ENCODE measurements at places on chromosomes 16 and 17.

DNA sequence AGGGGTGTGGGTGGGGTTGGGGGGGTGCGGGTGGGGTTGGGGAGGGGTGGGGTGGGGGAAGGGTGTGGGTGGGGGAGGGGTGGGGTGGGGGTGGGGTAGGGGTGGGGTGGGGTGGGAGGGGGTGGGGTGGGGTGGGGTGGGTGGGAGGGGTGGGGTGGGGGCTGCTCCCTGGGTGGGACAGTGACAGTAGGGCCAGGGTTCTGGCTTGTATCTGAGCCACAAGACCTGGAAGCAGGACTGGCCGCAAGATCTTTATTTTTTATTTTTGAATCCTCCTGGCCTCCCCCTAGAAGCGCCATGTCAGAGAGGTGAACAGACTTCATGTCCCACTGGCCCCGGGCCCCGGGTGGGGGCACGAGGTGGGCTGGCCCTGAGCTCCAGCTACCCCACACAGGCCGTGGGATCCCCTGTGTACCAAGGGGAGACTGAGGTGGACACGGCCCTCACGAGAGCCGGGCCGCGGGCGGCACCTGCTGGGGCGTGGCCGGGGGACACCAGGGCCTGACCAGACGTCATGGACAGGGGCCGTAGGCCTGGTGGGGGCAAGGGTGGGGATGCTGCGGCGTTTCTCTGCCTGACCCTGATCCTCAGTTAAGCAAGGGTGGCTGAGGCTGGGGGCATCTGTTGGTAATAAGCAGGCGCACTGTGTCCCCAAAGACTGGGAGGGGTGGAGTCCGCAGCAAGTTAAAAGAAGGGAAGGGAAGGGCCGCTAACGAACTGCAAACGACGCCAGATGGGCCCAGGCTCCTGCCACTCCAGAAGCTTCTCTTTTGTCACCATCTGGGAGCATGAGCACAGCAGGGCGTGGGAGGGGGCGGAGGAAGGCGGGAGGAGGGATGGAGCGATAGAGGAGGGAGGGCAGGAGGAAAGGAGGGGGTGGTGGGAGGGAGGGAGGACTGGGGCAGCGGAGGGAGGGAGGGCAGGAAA, 22.3 kb upstream of the PABPN1L start:
- no peak for DNase-seq

DNA sequence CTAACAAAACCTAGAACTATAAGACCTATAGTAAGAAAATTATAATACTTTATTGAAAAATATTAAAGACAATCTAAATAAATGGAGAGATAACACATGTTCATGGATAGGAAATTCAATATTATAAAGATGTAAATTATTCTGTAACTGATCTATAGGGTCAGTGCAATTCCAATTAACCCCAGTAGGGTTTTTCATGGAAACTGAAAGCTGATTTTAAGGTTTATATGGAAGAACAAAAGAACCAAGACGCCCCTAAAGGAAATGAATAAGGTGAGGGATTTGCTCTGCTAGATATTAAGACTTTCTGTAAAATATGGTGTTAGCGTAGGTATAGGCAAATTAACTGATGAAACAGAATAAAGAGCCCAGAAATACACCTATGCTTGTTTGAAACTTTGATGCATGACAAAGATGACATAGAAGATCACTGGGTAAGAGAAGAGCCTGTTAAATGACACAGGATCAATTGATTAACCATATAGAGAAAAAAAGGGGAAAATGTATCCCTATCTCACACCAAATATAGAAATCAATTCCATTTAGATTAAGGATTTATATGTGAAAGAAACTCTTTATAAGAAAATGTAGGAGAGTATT, 3.0 kb downstream of the ICAM2 start:
- no peak for DNase-seq

DNA sequence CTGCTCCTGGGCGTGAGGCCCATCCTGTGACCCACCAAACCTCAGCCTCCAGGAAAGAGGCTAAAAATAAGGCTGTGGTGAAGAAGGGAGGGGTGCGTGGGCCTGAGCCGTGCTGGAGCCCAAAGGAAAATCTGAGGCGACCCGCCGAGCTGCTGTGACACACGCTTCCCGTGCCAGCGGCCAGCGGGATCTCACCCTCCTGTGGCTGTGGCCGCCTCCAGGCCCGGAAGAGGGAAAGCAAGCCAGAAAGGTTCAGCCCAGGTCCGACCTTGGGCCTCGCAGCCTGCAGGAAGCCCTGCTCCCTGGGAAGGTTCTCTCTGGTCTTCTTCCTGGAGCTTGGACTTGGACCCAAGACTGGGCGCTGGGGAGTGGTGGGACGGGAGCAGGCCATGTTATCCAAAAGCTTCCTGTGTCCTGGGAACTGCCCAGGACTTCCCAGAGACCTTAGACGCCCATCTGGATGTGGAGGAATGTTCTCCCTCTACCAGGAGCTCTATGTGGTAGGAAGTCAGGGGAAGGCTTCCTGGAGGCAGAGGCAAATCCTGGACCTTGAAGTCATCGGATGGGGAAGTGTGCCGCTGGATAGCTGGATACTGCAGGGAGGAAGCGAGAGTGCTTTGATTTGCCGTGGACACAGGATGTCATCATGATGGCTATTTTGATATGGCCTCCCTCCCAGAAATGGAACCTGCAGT, 11.4 kb downstream of the SPNS2 start:
- DNase-seq: no peak

- DNase-seq: no peak
Observed at GRCh38 chr17:64773836-64774761, 112.0 kb upstream of the SMURF2 start.

GRCh38 chr17:75049706-75050105, 2.7 kb downstream of the KCTD2 start:
- DNase-seq: no peak

- peak; percentile 9 for DNase-seq
Observed at GRCh38 chr17:28937044-28937729, 14.1 kb downstream of the PHF12 start.

GRCh38 chr17:21285164-21286065, 904 bp downstream of the MAP2K3 start:
- no peak for DNase-seq

DNA sequence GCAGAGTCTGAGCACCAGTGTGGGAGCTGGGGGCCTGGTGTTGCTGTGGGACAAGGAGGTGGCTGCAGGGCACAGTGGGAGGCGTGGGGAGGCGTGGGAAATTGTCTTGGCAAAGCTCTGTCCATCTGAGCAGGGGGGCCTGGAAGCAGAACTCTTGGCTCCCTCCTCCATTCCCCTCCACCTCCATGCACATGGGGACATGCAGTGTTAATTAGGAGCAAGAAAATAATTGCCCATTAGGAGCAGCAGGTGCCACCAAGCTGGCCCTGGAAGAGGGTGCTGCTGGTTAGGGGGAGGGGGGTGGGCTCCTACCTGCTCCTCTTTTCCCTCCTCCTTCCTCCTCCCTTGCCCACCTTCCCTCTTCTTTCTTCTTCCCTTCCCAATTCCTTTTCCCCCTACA, 4.5 kb downstream of the TTYH2 start:
- DNase-seq: no peak

DNA sequence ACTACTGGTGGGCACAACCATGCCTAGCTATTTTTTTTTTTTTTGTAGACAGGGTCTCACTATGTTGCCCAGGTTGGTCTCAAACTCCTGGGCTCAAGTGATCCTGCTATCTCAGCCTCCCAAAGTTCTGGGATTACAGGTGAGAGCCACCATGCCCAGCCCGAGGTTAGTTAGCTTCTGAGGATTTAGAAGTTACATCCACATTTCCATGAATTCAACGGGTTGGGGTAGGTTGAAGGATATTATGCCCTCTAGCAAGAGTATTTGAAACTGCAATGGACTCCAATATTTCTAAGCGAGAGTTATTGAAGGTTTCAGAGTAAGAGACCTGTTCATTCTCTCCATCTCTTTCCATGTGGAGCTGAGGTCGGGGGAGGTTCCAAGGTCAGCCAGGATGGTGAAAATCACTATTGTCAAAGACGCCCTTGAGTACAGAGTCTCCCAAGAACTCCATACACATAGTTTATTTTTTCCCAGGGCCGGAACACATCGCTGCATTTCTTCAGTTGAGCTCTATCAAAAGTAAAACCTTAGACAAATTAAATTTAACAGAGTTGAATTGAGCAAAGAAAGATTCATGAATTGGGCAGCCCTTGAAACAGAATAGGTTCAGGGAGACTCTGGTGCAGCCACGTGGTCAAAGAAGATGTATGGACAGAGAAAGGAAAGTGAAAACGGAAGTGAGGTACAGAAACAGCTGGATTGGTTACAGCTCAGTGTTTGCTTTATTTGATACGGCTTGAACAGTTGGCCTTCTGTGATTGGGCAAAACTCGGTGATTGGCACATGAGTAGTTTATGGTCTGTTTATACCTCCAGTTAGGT, 19.0 kb upstream of the ITPRIPL2 start:
- DNase-seq: no peak

GRCh38 chr16:57529391-57530103, 6.8 kb downstream of the CCDC102A start:
- DNase-seq: no peak

DNA sequence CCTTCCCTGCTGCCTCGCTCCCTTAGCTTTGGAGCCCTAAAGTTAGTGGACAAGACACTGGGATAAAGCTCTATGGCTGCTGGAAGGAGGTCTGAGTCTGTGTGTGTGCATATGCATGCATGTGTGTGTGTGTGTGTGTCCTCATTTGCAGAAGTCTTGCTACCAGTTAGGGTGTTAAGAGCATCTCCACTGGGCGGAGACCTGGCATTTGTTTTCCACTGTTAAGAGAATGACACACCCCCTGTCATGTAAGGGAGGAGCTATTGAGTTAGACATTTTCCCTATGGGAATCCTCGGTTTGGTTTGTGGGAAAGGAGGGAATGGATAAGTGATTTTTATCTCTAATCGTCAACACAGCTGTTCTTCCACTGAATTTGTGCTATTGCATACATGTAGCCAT, 24.8 kb upstream of the ARHGAP23 start:
- DNase-seq: no peak

- DNase-seq: no peak
Observed at GRCh38 chr16:24396350-24397271, 140.5 kb downstream of the CACNG3 start.

- DNase-seq: no peak
Observed at GRCh38 chr17:19343671-19344151, 18.8 kb downstream of the B9D1 start.

- DNase-seq: no peak
Observed at GRCh38 chr16:73965591-73965990, 331.0 kb upstream of the PSMD7 start.

- DNase-seq: no peak
Observed at GRCh38 chr17:1186214-1186820, 6.5 kb upstream of the ABR start.
